ENCODE measurements at places on chromosomes 1 and 21. TPM values are rescaled to one million over a fixed set of nuclear protein-coding genes. Genes with fewer than 3 reads are reported as not detected.

DCST1 gene
- total RNA-seq, result not detected

KPRP gene
- not detected for total RNA-seq

AKR7A3 gene
- total RNA-seq, result 0.37 TPM

NTNG1 gene
- 5.8 TPM for total RNA-seq

FCER1A gene
- total RNA-seq, result not detected

FAM43B gene
- 3.5 TPM for total RNA-seq

KCNQ4 gene
- total RNA-seq, result 0.05 TPM

NBPF10 gene
- total RNA-seq, result 1.4 TPM

HSD3B1 gene
- not detected for total RNA-seq

LMX1A gene
- total RNA-seq, result not detected

C8B gene
- total RNA-seq, result not detected

HSF2BP gene
- total RNA-seq, result 4.7 TPM

ADGRL4 gene
- total RNA-seq, result not detected

SAMD11 gene
- total RNA-seq, result 59.8 TPM

HLX gene
- 7.2 TPM for total RNA-seq

DDAH1 gene
- total RNA-seq, result 71.0 TPM

TMEM81 gene
- total RNA-seq, result 0.22 TPM

UMODL1 gene
- not detected for total RNA-seq

RXRG gene
- total RNA-seq, result not detected

SELP gene
- total RNA-seq, result not detected

PITHD1 gene
- 81.8 TPM for total RNA-seq

VANGL2 gene
- total RNA-seq, result 0.34 TPM

CYP4A22 gene
- not detected for total RNA-seq

MRPL20 gene
- total RNA-seq, result 166 TPM

ZNF648 gene
- not detected for total RNA-seq

CD1B gene
- total RNA-seq, result not detected

FCRL1 gene
- not detected for total RNA-seq

RIMS3 gene
- 0.64 TPM for total RNA-seq

PLEKHN1 gene
- total RNA-seq, result 4.5 TPM

KCNN3 gene
- total RNA-seq, result 0.37 TPM

NTRK1 gene
- not detected for total RNA-seq

C1orf21 gene
- total RNA-seq, result 27.2 TPM

PPFIA4 gene
- 2.5 TPM for total RNA-seq

CCDC27 gene
- total RNA-seq, result not detected

TP73 gene
- total RNA-seq, result 0.91 TPM

IL22RA1 gene
- 1.3 TPM for total RNA-seq

SLAMF7 gene
- 3.9 TPM for total RNA-seq

Measured in M059J (cell line).